ENCODE measurements at places on chromosomes 3 and 15.

GRCh38 chr3:39177708-39178332, 14.6 kb downstream of the XIRP1 start:
- DNase-seq = peak; percentile 78

DNA sequence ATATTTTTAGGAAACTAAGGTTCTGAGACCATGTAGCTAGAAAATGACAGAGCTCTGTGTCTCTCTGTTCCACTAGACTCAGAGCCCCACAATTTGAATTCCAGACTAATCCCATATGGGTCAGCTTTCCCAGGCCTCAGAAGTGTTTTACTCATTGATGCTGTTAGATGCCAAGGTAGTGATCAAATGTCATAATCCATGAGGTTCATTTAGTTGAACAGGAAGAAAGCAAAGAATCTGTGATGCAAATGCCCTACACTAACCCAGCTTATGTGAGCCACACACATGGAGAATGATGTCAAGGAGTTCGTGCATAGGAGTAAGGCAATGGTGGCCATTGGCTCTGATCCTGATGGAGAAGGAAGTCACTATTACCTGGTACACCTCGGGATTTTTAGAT, 363.4 kb upstream of the RARB start:
- DNase-seq = no peak

- DNase-seq = no peak
Measured at GRCh38 chr15:29818141-29818540, 4.1 kb downstream of the TJP1 start.

DNA sequence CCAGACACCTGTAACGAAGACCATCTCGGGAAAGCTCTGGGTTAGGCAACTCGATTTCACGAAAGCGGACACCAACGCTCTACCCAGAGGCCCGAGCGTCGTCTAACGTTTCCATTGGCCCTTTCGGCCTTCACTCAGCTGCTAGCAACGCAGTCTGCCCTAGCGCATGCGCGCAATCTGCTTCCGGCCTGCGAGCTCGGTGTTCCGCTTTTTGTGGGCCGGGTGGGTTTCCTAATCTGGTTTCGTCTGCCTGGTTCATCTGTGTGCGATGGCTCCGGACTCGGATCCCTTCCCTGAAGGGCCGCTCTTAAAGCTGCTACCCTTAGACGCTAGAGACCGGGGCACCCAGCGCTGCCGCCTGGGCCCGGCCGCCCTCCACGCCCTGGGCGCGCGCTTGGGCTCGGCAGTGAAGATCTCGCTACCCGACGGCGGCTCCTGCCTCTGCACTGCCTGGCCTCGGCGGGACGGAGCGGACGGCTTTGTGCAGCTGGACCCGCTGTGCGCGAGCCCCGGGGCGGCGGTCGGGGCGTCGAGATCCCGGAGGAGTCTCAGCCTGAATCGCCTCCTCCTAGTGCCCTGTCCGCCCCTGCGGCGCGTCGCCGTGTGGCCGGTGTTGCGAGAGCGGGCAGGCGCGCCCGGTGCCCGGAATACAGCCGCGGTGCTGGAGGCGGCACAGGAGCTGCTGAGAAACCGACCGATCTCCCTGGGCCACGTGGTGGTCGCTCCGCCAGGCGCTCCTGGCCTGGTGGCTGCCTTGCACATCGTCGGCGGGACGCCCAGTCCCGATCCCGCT, 24.0 kb upstream of the GATM start:
- DNase-seq = peak; percentile 98

DNA sequence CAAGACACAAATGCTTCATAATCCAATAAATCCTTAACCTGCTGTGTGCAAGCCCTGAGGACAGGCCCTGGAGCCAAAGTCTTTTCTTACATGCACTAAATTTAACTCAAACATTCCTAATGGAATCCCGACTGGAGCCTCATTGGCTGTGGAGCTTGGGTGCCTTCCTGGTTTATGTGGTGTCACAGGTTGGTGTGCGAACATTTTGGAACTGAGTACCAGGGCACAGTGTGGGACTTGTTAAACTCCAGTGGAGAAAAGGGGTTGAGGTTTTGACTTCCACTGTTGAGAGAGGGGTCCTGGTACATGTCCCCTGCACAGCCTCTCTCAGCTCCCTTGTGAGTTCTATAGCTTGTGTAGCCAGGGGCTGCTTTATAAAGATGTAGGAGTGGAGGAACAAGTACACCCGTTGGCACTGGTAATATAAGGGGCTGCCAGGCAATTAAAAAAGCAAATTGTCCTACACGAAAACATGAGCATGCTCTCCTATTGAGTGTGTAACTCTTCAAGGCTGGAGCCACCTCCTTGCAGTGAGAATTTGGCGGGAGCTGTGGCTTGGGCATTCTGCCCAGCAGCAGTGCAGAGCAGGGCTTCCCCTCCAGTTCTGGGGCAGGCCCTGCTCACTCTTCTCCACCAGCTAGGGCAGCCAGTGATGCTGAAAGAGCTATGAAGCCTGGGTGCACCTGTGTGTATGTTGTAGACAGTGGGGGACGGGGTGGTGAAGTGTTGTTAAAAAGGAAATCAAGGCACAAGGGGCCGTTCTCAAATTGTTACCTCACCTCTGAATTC, 218.1 kb downstream of the CLSTN2 start:
- no peak for DNase-seq

GRCh38 chr15:67927501-67928168, 87.8 kb upstream of the RNU6-1 start:
- DNase-seq = no peak

DNA sequence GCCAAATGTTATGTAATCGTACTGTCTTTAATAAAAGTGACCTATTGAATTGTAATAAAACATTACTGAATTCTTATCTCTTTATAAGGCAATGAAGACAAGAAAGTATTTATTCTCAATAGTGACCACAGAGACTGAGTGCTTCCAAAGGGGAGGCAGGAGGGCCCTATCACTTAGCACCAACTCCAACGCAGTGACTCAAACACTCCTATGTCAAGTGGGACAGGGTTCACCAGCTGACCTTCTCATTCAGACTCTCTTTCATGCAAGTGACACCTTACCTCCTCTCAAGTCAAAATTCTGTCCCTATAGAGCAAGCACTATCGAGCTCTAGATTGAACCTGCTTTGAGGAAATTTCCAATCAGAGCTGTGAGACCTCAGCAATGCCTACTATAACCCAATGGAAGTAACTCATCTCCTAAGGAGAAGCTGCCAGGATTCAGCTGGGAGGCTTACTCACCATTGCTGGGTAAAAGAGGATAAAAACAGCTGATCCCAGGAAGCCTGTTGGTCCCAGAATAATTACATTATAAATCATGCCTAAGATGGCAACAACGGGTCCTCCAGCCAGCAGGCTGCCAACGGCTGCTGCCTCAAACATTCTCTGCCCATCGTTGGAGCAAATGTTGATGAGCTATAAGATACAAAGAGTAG, 35.6 kb downstream of the ABCC5 start:
- no peak for DNase-seq

DNA sequence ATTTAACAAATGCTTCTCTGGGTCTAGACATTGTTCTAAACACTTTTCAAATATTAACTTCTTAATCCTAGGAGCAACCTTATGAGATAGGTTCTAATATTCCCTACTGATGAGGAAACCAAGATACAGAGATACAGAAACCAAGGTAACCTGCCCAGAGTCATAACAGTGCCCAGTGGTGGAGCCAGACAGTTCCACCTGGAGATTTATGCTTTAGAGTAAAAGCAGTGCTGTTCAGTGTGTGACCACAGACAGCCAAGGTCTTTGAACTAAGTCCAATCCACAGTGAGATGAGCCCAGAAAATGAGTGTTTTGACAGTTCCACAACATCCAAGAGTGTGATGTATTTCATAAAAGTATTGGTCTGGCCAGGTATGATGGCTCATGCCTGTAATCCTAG, 105.2 kb upstream of the UMPS start:
- no peak for DNase-seq

GRCh38 chr3:45572755-45573154, 21.8 kb upstream of the LIMD1 start:
- DNase-seq = no peak

- DNase-seq = peak; percentile 20
Measured at GRCh38 chr3:126107957-126108675, 24.2 kb upstream of the SLC41A3 start.

- no peak for DNase-seq
Measured at GRCh38 chr3:17194116-17194515, 309.4 kb downstream of the PLCL2 start.

DNA sequence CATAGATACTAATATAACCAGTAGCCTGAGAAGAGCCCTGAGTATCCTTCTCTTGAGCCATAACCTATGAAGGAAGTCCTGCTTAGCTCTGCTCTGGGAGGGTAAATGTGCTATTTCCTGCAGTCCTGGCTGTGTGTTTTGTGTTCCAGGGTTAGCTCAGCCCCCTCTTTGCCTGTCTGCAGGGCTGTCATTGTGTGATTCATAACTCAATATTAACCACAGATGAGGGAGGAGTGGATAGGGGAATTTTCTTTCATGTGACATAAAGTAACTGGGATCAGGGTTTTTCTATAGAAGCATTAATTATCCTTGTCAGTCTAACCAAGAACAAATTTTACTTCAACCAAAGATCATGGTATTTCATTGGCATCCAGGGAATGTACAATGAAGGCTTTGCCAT, 183.3 kb upstream of the ZBTB20 start:
- no peak for DNase-seq

DNA sequence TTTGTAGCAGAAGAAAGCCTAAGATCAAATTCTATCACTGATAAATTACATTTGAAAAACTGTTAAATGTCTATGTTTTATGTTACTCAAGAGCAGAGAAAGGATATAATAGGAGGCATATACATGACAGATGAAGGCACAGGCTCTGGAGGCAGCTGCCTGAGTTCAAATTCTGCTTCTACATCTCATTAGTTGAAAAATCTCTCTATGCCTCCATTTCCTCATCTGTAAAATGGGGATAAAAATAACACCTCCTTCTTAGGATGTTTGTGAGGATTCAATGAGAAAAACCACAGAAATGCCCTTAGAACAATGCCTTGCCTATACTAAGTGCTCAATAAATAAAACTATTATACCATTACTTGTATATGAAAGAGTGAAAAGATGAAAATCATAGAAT, 21.0 kb downstream of the TP53BP1 start:
- DNase-seq = no peak

DNA sequence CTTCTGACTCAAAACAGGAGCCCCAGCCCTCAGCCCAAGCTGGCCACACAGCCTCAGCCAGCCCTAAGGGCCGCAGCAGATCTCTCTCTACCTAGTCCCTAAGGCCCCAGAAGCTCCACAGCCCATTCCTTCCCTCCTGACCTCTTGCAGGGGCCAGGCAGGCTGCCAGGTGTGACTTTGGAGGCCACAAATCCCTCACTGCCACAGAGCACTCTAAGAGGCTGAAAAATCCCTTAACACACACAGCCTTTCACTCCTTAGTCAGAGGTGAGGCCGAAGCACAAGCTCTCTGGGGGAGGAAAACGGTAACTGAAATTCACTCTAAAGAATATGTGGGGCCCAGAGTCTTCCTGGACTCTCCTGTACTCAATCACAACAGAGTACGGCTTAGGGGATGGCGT, 23.3 kb downstream of the LRRC2 start:
- DNase-seq = no peak

DNA sequence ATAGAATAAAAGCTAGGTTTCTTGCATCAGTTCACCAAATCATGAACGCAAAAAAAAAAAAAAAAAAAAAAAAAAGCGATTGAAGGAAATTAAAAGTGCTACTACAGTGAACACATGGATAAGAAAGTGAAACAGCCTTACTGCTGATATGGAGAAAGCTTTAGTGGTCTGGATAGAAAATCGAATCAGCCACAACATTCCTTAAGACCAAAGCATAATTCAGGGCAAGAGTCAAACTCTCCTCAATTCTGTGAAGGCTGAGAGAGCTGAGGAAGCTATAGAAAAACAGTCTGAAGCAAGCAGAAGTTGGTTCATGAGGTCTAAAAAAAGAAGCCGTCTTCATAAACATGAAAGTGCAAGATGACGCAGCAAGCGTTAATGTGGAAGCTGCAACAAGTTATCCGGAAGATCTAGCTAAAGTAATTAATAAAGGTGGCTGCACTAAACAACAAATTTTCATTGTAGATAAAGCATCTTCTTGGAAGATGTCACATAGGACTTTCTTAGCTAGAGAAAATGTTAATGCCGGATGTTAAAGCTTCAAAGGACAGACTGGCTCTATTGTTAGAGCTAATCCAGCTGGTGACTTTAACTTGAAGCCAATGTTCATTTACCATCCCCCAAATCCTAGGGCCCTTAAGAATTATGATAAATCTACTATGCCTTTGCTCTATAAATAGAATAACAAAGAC, 19.2 kb downstream of the P3H2 start:
- no peak for DNase-seq

GRCh38 chr3:39124876-39125840, 17.7 kb downstream of the TTC21A start:
- DNase-seq = no peak

- DNase-seq = peak; percentile 93
Measured at GRCh38 chr15:78108300-78109084, 16.1 kb downstream of the SH2D7 start.

DNA sequence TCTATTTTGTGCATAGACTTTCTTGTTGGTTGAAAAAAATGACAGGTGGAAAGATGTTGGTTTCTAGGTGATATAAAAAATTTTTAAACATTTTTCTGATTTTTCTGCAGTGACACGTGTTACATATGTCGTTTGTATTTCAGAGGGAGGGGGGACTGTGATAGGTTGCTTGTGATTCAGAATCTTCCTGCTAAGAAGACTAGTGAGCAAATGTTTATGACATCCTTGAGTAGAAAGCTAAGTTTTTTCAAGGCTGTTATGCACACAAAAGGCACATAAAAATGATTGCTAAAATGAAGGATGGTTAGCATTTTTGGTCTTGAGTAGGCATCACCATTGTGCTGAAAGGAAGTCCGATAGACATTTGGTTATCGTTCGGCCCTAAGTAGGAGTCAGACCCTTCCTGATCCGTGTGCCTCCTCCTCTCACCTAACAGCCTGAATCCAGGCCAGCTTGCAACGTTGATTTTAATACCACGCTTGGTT, 1.5 kb downstream of the ZNF639 start:
- DNase-seq = peak; percentile 50

- peak; percentile 86 for DNase-seq
Measured at GRCh38 chr15:86624261-86625036, 544.8 kb downstream of the AGBL1 start.

- DNase-seq = no peak
Measured at GRCh38 chr3:8873740-8874139, 89.5 kb downstream of the RAD18 start.

- no peak for DNase-seq
Measured at GRCh38 chr15:52505151-52505550, 23.5 kb downstream of the MYO5A start.
